Activated CD4-positive, alpha-beta T cell treated with anti-CD3 and anti-CD28 coated beads, Interleukin-2, amount 50 U/mL, for 16 hours (primary cell): ENCODE measurements at places on chromosomes 7 and 10.

DNA sequence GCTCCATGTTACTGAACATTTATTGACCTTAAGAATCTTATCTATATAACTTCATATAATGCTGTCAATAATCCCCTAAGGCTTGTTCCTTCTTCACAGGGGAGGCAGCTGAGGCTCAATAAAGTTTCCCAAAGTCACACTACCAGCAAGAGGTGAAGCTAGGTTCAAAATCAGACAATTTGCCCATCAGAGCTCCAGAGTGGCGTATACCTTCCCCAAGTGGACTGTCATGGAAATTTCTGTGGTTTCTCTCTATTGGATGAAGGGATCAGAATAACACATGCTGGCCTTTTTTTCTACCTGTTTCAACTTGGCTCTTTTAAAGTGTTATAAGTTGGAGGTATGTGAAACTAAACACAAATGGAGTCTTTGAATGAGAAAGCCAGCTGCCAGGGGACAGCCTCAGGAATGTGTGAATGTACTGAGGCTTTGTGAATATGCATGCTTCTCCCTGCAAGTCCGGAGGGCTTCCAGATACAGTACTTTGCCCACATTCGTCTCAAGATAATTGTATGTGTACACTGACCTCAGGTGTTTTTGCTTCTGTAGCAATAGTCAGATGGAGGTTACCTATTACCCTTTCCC, 656.3 kb upstream of the CELF2 start:
- no peak for DNase-seq

DNA sequence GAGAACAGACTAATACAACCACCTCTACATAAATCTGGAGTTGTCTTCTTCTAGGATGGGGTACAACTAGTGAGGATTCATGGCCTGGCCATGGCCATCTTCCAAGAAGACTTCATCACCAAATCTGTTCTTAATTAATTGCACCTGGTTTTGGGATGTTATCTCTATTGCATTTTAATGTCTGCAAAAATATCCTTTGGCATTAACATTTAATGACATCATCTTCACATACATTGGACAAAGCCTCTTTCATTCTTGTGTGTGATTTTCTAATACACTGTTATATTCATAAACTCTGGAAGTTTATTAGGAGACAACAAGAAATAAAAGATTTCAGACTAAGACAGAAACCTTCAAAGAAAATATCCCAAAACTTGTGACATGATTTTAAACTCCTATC, 124.2 kb upstream of the ABCB5 start:
- DNase-seq = no peak

- DNase-seq = peak; percentile 2
These were observed 504 bp upstream of the BMPER start for GRCh38 chr7:33904681-33905388.

DNA sequence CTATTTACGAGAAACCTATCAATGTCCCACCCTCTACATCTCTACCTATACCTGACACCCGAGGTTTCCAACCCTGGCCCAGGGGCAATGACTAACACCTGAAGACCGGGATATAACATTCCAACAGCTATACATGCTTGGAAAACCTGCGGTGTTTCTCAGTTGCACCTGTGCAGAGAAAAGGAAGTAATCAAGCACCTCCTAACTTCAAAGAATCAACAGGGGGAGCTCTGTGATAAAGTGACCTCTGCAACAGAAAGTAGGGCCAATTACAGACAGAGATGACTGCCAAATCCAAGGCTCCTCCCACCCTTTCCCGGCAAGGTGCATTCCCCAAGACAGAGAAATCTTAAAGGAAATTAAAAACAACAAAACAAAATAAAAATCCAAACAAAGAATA, 41.3 kb downstream of the CCDC6 start:
- no peak for DNase-seq

DNA sequence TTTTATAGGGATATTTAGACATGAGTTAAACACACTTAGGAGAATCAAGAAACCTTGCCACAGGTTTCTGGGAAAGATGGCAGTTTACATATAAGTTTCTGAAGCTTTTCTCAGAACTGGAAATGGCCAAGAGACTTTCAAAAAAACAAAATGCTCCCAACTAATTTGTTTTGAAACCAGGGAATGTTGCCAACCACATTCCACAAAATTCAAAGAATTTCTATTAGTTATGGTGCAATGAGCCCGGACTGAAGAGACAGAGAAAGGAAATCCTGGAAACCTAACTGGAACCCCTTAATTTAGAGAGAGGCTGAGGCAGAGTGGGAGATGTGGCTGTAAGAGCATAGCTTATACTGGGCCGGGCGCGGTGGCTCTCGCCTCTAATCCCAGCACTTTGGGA, 128.5 kb downstream of the PTEN start:
- DNase-seq = no peak
